ENCODE measurements at places on chromosomes 4 and X.

DNA sequence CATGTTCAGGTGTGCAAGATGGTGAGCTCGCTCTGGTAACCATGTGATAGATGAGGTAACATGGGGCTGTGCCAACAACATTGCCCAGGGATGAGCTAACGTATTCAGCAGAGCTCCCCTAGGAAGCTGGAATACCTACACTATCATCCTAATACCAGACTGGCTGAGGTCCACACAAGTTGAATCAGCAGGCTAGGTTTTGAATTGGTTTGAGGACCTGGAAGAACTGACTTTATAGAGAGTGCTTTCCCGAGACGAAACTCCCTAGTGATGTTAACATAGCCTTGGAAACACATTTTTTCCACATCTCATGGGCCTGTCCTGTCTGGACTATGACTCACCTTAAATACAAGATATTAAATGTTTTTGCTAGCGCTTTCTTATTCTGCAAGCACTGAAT lies 56.7 kb downstream of the IGFBP7 start:
- DNase-seq = no peak

GRCh38 chrX:115968436-115969252 lies 201.9 kb upstream of the AGTR2 start:
- DNase-seq = peak; percentile 67

DNA sequence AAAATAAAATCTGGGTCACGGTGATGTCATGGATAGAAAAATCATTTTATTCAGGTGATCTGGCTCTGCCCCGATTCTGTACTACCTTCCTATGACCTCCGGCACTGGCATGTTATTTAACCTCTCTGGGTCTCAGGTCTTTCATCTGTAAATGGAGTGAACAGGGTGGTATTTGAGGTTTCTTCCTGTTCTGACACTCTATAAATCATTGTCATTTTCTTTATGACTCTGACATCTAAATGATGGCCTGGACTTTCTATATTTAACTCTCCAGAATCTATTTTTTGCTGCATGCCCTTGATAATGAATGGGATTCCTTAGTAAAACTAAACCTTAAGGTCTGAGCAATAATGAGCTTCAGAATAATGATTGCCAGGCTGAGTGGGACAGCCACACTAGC lies 422.0 kb upstream of the CNKSR2 start:
- no peak for DNase-seq

GRCh38 chr4:11535333-11535732 lies 106.6 kb upstream of the HS3ST1 start:
- no peak for DNase-seq

GRCh38 chrX:107978707-107979307 lies 3.4 kb downstream of the TEX13B start:
- no peak for DNase-seq

Data from NCI-H510A (cell line).